Kidney glomerular epithelial cell (primary cell): ENCODE measurements at places on chromosomes 2 and 18.

GRCh38 chr2:163469561-163469962, 266.2 kb downstream of the FIGN start:
- peak; percentile 19 for DNase-seq

- no peak for DNase-seq
Measured at GRCh38 chr2:11998218-11998617, 251.8 kb downstream of the LPIN1 start.

DNA sequence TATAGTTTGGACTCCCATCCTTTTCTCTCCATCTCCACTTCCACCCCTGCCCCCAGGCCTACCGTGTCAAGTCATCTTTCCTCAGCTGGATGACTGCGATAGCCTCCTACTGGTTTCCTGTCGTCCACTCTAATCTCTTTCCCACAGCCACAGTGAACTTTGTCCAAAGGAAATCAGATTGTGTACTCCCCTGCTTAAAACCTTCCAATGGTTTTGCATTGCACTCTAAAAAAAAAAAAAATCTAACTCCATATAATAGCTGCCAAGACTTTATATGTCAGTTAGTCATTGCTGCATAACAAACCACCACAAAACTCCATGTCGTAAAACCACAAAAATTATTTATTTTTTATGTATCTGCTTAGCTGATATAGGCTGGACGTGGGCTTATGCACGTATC, 160.2 kb upstream of the CCDC68 start:
- no peak for DNase-seq

DNA sequence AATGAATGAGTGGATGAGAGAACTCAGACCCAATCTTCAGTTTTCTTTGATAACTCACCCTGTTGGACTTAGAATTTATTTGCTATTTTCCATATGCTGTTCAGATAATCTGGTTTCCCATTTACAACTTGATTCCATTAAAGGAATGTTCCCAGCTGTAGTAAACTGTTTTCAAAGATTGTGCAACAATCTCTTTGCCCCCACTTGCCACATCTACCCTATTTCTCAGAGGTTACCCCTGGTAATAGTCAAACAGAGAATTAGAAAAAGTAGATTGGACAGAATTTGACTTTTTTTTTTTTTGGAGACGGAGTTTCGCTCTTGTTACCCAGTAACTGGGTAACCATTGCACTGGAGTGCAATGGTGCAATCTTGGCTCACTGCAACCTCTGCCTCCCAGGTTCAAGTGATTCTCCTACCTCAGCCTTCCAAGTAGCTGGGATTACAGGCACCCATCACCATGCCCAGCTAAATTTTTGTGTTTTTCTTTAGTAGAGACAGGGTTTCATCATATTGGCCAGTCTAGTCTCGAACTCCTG, 93.4 kb upstream of the SIX2 start:
- no peak for DNase-seq

- peak; percentile 79 for DNase-seq
Measured at GRCh38 chr2:55168221-55169154, 63.6 kb downstream of the CLHC1 start.

- DNase-seq: no peak
Measured at GRCh38 chr2:196971574-196972279, 45.2 kb upstream of the PGAP1 start.
